ENCODE measurements at places on chromosomes 4 and X.

DNA sequence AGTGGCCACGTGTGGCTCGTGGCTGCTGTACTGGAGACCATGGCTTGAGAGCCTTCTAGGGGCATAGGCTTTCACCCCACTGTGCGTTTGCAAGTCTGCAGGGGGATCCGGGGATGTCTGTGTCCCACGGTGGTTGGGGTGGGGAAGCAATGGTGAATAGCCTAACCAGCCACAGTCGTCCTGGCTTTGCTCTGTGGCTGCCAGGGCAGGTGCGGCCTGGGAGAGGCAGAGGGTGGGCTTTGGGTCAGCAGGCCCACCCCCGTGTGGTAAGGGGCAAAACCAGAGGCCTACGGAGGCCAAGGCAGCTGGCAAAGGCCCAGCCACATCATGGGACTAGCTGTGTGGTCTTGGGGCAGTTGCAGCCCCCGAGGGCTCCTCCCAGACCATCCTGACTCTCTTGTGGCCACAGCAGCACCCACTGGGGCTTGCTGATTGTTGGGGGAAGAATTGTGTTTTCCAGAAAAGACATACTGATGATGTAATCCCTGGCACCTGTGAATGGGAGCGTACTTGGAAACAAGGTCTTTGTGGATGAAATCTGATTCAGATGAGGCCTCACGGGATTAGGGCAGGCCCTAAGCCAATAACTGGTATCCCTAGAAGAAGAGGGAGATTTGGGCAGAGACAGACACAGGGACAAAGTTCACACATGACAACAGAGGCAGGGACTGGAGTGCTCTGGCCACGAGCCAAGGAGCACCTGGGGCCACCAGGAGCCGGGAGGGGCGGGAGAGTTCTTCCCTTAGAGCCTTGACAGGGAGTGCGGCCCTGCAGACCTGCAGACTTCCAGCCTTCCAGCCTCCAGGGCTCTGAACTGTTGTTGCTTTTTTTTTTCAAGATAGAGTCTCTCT lies 2.9 kb downstream of the CPZ start:
- no peak for DNase-seq

- no peak for DNase-seq
Observed at GRCh38 chrX:149060921-149061320, 444.2 kb downstream of the IDS start.

DNA sequence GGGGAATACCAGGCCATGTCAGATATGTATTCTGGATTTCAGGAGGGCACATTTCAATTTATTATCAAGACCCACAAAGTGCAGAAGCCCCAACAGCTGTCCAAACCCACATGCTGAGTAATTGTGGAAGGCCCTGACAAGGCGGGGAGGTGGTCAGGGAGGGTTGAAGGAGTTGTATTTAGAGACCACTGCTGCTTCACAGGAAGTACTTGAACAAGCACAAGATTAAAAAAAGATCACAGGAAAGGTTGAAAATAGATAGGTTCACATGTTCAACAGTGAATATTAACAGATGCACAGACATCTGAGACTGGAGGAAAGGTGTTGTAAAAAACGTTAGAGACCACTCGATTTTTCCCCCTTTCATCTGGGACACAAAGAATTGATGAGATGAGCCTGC lies 17.9 kb downstream of the ATP8A1 start:
- no peak for DNase-seq

DNA sequence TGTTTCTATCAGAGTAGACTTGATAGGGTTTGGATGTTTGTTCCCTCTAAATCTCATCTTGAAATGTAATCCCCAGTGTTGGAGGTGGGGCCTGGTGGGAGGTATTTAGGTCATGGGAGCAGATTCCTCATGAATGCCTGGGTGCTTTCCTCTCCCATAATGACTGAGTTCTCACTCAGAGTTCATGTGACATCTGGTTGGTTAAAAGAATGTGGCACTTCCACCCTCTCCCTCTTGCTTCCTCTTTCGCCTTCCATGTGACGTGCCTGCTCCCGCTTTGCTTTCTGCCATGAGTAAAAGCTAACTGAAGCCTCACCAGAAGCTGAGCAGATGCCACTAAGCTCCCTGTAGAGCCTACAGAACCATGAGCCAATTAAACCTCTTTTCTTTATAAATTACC lies 47.3 kb upstream of the SRPX start:
- no peak for DNase-seq

DNA sequence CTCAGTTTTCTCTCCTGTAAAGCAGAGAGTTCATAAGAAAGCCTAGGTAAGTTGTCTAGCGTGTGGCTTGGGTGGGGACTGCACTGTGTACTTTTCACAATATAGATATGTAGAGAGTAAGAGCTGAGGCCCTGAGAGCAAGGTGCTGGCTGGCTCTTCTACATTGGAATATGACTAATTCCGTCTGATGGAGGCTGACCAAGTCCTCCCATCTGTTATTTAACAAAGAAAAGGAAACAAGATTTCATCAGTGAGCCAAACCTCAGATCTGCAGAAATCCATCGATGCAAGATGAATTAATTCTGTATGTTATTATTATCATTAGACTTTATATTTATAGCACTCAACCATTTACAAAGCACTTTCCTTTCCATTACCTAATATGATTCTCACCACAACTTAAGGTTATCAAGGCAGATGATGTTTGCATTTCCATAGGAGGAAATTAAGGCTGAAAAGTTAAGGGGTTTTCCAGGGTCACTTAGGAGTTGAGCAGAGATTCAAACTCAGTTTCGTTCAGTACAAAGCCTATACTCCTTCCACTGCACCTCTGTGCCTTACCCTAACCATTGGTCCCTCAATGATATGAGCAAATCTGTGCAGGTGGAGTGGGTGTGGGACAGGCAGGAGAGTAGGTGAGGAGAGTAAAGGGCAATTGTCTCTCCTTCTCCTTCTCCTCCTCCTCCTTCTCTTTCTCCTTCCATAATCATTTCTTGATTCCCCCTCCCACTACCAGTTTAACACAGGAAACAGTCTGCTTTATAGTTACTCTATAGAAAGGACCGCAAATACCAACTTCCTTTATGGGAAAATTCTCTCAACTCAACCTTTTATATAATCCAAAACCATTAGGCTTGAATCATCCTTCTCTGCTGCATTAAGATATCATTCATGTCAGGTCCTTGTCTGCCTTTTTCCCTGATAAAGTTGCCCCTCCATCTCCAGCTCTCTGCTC lies 27.6 kb upstream of the SRD5A3 start:
- no peak for DNase-seq

DNA sequence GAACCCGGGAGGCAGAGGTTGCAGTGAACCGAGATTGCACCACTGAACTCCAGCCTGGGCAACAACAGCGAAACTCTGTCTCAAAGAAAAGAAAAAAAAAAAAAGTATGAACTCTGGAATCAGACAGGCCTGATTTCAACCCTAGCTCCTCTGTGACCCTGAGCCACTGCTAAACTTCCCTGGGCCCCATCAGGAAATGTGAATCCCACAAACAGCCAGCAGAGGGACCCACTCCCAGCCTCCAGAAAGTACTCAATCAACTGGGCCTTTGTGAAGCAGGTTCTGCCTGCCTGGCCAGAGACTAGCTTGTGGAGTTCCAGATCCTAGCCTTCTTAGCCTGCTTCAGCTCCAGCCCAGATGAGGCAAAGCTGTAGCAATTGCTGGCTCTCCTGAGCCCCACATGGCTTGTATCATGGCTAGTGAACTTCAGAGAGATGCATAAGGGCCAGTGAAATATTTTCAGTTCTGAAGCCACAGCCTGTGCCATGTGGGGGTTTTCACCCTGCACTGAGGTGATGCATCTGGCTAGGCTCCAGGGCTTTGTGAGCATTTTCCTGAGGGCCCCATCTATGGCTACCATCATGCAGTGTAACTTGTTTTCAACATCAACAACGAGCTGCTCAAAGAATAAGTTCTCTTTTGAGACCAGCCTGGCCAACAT lies 7.2 kb upstream of the IDS start:
- no peak for DNase-seq

- no peak for DNase-seq
Observed at GRCh38 chr4:113636438-113636818, 125.1 kb downstream of the CAMK2D start.

- DNase-seq: no peak
Observed at GRCh38 chrX:95703696-95704095, 980.9 kb upstream of the DIAPH2 start.

DNA sequence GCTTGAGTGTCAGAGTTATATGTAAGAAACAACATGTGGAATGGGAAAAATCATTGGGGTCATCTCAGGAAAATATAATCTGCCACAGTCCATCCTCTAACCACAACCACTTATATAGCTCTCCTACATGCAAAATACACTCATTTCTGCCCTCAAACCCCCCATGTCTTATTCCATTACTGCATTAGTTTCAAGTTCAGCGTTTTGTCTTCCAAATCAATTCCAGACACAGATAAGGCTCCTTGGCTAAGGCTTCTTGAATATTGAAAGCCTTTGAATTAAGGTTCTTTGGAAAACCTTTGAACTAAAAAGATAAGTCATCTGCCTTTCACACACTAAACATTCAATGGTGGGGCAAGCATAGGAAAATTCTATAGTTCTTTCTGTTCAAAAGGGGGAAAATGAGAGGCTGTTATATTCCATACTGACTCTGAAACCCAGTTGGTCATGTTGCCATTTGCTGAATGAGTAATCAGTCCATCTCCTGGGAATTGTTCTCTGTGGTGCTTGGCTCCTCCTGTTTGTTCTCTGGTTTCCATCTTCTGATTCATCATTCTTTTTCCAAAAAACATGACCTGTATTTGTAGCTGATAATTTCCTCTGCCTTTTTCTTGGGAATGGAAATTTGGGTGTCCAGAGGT lies 218.7 kb downstream of the BMPR1B start:
- no peak for DNase-seq
